ENCODE measurements at places on chromosomes 2 and 18.

DNA sequence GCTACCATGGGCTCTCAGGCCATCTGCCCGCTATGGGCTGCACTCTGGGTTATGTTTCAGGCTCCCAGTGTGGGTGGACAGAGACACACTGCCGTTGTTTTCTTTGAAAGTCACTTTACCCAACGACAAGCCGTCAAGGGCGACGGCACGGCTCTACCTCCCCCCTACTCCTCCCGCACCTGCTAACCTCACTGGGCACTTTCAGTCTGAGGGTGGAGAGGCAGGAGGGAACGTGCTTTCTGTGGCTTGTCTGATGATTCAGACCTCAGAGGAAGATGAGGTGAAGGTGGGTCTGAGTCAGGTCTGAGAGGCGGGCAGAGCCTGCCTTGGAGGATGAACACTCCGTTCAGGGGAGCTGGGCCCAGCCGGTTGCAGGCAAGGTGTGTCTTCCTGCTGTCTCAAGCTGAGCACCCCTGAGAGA lies 147.6 kb upstream of the HDAC4 start:
- peak; percentile 31 for DNase-seq

DNA sequence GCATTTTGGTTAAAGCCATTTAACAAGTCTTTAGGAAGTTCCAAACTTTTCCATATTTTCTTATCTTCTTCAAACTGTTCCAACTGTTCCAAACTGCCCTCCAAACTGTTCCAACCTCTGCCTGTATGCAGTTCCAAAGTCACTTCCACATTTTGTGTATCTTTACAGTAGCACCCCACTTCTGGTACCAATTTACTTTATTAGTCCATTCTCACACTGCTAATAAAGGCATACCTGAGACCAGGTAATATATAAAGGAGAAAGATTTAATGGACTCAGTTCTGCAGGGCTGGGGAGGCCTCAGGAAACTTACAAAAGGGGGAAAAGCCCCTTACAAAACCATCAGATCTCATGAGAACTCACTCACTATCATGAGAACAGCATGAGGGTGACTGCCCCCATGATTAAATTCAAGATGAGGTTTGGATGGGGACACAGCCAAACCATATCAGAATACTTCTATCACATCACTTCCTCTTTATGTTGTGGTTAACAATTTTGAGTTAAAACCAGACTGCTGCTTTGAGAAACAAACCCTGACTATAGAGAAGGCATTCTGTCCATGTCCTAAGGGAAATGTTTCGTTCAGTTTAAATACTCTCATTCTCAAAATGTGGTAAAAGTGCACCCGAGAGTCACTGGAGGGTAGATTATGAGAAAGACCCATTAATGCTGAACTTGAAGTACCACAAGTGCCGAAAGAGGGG lies 11.0 kb downstream of the IL18R1 start:
- DNase-seq, result no peak

DNA sequence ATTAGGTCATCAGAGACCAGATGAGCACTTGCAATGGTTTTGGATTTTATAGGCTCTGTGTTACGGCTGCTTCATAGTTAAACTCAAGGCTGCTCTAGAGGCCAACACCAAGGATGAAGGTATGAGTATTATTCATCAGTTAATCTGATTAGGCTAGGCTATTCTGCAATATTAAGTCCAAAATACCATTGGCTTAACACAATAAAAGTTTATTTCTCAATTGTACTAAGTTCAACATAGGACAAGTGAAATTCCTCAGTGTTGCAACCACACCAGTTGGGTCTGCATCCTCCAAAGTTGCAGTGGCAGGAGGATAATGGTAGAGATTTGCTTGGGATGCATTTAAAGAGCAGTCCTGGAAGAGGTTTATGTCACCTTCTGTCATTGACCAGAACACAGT lies 538.3 kb upstream of the CDH2 start:
- no peak for DNase-seq

DNA sequence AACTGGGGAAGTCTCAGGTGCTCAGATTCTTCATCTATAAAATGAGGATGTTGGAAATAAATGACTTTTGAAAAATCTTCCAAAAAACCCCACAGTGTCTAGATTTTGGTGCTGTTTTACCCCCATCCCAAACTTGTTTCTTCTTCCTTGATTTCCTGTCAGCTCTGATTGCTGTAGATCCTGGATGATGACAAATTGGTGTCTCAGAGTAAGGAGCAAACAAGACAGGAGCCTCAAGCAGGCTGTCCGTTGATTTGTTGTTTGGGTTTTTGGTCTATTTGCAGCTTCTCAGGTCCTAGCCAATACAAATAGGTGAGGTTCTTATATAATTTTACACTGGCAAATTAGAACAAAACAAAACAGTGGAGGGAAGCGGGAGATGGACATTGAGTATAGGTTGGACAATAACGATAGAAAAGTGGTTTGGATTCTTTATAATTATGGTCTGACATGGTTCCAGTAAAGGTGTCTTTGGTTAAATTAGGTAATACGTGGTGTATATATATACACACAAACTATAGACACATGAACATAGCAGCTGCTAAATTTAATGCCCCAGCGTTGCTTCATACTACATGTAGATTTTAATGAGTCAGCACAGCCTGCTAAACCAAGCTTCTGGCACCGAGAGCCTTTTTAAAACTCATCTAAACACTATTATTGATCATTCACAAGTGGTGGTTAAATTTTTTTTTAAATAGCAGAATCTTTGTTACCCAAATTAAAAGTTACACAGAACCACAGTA lies 142.5 kb downstream of the FMNL2 start:
- no peak for DNase-seq

GRCh38 chr18:63173983-63174382 lies 145.6 kb downstream of the BCL2 start:
- DNase-seq, result no peak

DNA sequence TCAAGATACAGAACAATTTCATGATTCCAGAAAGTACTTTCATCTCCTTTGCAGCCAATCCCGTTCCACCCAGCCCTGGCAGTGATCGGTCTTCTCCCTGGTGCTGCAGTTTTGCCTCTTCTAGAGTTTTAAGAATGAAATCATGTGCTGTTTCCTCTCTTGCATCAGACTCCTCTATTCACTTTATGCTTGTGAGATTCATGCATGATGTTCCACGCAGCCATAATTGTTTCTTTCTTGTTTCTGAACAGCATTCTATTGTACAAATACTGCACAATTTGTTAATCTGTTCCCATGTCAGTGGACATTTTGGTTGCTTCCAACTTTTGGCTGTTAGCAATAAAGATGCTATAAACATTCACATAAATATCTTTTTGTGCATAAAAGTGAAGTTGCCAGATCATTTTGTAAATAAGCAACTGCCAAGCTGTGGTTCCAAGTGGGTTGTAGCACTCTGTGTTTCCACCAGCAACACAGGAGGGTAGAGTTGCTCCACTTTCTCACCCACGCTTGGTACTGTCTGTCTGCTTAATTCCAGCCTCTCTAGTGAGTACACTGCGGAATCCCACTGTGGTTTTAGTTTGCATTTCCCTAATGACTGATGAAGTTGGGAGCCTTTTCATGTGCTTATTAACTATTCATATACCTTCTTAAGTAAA lies 104.5 kb downstream of the TWIST2 start:
- no peak for DNase-seq
